ENCODE measurements at places on chromosomes 1 and 21. TPM values are rescaled to one million over a fixed set of nuclear protein-coding genes. Genes with fewer than 3 reads are reported as not detected.

SLC9C2 gene
- total RNA-seq: 0.07 TPM

OR11L1 gene
- not detected for total RNA-seq

SMCP gene
- not detected for total RNA-seq

DNA sequence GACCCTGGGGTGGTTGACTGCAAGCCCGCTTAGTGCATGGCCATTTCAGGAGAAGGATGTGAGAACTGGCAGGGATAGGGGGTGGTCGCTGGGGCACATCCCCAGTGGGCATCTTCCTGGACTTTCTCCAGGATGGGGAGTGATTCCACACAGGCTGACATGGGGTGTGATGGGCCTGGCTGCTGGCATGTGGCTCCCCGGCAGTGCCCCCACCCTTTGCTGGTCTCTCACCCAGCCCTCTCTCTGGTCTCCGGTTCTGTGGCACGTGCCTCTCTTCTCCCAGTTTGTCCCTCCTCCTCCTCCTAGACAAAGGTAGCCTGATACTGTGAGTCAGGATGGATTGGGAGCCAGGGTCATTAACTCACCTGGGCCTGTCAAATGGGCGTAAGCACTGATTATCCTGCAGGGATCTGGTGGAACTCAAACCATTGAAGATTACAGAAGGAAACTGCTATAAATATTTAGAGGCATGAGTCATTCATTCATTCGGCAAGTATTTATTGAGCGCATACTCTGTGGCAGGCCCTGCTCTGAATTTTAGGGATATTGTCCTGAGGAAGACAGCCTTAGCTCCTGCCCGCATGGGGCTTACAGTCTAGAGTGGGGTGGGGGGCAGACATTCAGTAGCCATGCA, 23.6 kb upstream of the EPS8L3 start:
- no peak for DNase-seq

DNA sequence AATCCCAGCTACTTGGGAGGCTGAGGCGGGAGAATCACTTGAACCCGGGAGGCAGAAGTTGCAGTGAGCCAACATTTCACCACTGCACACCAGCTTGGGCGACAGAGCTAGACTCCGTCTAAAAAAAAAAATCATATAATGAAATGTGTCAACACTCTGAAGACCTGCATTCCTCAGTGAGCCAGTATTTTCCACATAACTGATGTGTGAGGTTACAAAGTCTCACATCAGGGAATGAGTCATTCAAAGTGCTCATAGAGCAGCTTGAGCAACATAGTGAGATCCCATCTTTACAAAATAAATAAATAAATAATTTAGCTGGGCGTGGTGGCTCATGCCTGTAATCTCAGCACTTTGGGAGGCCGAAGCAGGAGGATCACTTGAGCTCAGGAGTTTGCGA, 65.5 kb downstream of the CASZ1 start:
- no peak for DNase-seq

DNA sequence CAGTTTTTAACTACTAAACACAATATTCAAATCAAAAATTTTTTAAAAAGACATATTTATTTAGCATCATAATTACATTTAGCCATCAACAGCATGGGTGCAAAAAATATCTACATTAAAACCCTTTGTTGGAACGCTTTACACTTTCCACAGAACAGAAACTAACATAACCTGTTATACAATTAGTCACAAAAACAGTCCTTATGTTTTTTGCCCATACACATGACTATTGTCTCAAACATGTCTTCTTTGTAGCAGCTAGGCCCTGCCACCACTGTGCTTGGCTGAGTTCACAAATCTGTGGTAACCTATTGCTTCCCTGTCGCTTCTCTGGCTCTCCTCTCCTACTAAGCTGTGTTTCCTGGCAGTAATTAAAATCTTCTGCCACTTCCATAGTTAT, 1350.0 kb upstream of the ADGRL2 start:
- DNase-seq: no peak
